Ovary (tissue), 10 donors: ENCODE measurements at places on chromosomes 16 and 17. TPM values are rescaled to one million over a fixed set of nuclear protein-coding genes. Genes with fewer than 3 reads are reported as not detected.

The TBC1D3I gene
- total RNA-seq: 0.89 TPM

The SETD6 gene
- total RNA-seq: 22.5 TPM

The MLLT6 gene
- total RNA-seq: 73.2 TPM

The IRX5 gene
- total RNA-seq: 9.7 TPM

DNA sequence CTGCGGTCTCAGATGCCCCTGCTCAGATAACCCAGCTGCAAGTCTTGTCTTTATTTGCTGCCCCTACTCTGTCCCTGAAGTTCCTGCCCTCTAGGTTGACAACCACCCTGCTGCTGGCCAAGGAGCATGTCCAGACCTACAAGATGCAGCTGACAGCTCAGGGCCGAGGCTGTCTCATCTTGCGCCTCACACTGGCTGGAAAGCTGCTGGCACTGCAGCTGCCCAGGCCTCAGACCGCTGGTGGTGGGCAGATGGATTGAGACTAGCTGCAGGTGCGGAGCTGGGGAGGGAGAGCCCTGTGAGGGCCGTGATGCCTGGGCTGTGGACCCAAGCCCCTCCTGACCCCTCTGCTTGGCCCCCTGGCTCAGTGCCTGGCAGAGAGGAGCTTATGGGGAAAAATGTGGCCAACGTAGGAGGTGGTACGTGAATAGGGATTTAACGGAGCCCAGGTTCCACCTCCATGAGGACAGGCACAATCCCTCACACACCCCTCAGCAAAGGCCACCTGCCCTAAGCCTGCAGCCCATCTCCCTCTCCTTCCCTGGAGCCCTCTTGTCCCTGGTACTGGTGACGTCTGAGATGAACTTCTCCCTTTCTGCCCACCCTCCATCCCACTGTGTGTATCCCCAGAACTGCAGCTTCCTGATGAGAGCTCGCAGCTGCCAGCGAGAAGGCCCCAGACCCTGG is 8.3 kb upstream of the GALK1 start:
- DNase-seq: peak; percentile 45

DNA sequence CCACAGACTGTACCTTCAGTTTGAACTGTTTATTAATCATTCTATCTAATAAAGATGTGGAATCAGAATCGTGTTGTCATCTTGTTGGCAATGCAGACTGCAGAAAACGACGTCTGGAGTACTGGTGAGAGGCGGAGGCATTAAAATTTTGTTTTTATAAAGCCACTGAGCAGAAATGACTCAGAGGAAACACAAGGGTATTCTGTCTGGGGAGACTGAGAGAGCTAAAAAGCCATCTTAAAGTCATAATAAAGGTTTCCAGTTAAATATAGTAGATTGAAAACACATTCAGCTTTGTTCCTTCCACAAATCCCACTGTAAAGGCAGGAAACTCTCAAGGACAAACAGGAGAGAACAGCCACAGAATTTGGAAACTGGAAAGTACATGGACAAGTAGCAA is 74.2 kb downstream of the CPPED1 start:
- no peak for DNase-seq

- no peak for DNase-seq
Measured at GRCh38 chr17:77888242-77889134, 70.0 kb upstream of the TNRC6C start.

GRCh38 chr17:63675607-63676546 is 24.0 kb downstream of the LIMD2 start:
- peak; percentile 74 for DNase-seq

- no peak for DNase-seq
Measured at GRCh38 chr16:85918436-85918835, 19.5 kb downstream of the IRF8 start.

- peak; percentile 49 for DNase-seq
Measured at GRCh38 chr17:38673707-38674013, 1.1 kb downstream of the EPOP start.

- DNase-seq: no peak
Measured at GRCh38 chr17:82567286-82567685, 47.8 kb downstream of the FOXK2 start.

- no peak for DNase-seq
Measured at GRCh38 chr16:49280105-49280741, 1.4 kb downstream of the CBLN1 start.

GRCh38 chr17:18326572-18326971 is 11.5 kb downstream of the SMCR8 start:
- DNase-seq: no peak

GRCh38 chr16:29810699-29811169 is 1.3 kb upstream of the PRRT2 start:
- no peak for DNase-seq

DNA sequence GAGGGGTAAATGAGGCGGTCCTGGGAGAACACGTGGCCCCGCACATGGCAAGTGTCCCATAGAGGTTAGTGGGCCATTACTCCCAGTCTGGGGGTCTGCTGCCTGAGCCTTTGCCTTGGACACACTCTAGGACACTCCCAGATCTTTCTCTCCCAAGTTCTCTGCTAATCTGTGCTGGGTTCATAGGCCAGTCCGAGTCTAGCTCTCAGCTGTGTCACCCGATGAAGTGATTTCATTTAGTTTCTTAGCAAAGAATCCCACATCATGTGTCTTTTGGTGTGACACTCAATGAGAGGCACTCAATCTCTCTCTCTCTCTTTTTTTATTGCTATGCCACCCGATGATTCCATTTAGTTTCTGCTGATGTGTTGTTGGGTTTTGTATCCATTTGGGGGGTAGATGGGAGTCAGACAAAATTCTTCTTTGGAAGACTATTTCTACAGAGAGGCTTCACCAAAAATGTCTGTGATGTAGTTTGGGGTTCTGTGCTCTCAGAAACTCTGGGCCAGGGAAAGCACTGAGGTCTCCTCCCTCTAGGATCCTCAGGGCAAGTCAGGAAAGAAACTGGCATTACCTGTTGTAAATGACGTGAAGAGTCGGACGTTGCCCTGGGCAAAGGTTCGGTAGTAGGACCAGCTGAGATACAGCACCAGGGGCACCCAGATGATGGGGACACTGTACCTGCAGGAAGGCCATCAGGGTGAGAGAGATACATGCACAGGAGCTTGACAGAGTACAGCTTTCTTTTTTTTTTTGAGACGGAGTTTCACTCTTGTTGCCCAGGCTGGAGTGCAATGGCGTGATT is 25.2 kb upstream of the MLKL start:
- DNase-seq: no peak
